Dermis microvascular lymphatic vessel endothelial cell (primary cell): ENCODE measurements at places on chromosomes 6 and 20. TPM values are rescaled to one million over a fixed set of nuclear protein-coding genes. Genes with fewer than 3 reads are reported as not detected.

The NMBR gene
- not detected in 2 replicates for total RNA-seq

The TMEM170B gene
- total RNA-seq: 1.4 and 1.6 TPM in 2 replicates

The C20orf144 gene
- under 0.01 TPM in 1 of 2 replicates, not detected in the other for total RNA-seq

The THEMIS gene
- not detected in 2 replicates for total RNA-seq

- no peak for DNase-seq
Measured at GRCh38 chr6:27800731-27801373, 111.3 kb downstream of the OR2B2 start.

- no peak for DNase-seq
Measured at GRCh38 chr20:57281900-57282299, 15.5 kb upstream of the BMP7 start.

GRCh38 chr20:32482143-32482441, 103.0 kb downstream of the NOL4L start:
- DNase-seq: no peak

GRCh38 chr6:11848346-11848651, 69.7 kb upstream of the ADTRP start:
- no peak for DNase-seq
